ENCODE measurements at places on chromosomes 2 and 18.

DNA sequence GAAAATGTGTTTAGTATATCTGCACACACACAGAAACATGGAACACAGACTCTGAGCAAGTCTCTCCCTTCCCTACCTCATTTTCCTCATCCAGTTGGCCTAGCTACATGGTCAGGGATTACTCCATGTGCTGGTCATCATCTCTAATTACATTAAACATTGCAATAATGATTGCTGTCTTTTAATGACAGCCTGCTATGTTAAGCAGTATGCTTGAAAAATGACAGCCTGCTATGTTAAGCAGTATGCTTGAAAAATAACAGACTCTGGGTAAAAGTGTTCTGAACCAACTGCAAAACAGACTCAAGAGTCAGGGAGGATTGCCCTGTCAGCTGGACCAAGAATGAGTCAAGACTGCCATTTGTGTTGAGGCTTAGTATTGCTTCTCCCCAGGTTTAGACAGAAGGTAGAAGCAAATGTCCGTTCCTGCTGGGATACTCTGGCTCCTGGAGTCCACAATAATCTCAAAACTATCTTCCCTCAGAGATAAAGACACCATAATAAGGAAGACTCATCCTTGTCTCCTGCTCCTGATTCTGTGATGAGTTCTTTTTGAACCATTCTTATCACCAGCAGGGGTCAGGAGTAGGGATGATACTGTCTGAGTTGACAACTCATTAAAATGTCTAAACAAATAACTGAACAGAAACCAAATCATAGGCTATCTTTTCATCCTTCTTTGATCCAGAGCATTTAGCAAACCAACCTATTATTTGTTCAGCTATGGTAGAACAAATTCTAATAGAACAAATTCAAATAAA is 57.7 kb downstream of the CCDC93 start:
- DNase-seq = no peak

- no peak for DNase-seq
Measured at GRCh38 chr2:112841295-112842044, 4.9 kb upstream of the IL1B start.

GRCh38 chr2:71925268-71926088 is 222.2 kb downstream of the CYP26B1 start:
- DNase-seq = no peak

GRCh38 chr2:196836440-196836839 is 27.3 kb upstream of the C2orf66 start:
- no peak for DNase-seq

DNA sequence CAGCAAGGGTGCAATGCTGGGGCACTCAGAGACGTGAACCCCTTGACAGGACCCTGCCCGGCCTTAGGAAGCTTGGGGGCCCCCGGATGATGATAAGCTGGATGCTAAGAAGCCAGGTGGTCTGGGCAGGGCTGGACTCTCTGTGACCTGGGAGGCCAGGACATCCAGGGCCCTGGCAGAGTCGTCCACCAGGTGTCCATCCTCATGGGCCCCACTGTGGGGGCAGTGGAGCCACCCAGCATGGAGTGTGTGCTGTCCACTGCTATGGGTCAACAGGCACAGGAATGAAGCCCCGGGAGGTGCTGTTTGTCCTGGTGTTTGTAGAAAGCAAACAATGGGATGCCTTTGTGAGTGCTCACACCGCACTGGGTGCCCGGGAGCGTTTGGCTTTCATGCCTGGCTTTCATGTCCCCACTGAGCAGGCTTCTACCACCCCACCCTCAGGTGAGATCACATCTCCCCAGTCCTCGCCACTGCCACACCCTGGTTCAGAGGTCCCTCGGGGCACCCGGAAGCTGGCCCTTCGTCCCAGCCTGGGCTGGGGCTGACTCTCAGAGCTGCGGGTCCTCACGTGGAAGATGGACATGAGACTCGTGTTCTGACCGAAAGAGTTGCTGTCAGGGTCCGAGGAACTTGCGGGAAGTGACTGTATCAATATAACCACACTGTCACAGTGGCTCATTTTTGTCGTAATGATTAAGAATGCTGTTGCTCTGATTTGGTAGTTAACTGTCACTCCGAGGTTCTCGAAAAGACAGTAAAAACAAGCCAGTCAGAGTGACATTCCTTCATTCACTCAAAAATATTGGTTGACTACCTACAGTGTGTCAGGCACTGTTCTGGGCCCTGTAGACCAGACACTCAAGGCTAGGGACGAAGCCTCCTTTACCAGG is 53.3 kb downstream of the INHBB start:
- no peak for DNase-seq

All from glutamatergic neuron (in vitro differentiated cells).